ENCODE measurements at places on chromosomes 16 and 17. TPM values are rescaled to one million over a fixed set of nuclear protein-coding genes. Genes with fewer than 3 reads are reported as not detected.

Gene C1QTNF8
- not detected for total RNA-seq

Gene DBNDD1
- total RNA-seq = 2.7 TPM

Gene KRT27
- not detected for total RNA-seq

Gene RAC3
- 1.0 TPM for total RNA-seq

Gene KRT23
- total RNA-seq = 0.24 TPM

Gene TK1
- 1.4 TPM for total RNA-seq

Gene LAT
- total RNA-seq = 11.4 TPM

Gene PPM1E
- 0.19 TPM for total RNA-seq

Gene SOCS3
- total RNA-seq = 85.2 TPM

Gene OTOA
- total RNA-seq = 0.32 TPM

Gene NOG
- total RNA-seq = 1.3 TPM

Gene PRSS8
- 0.23 TPM for total RNA-seq

Gene ADCY7
- 50.2 TPM for total RNA-seq

Gene NHERF2
- total RNA-seq = 115 TPM

Gene ACE
- 9.9 TPM for total RNA-seq

Gene KCNAB3
- total RNA-seq = 2.2 TPM

Gene PHAF1
- total RNA-seq = 12.0 TPM

Gene CLEC19A
- total RNA-seq = not detected

Gene WFIKKN1
- total RNA-seq = 0.14 TPM

Gene HBA2
- total RNA-seq = 750 TPM

Gene SMIM5
- total RNA-seq = 0.38 TPM

Gene CPHXL2
- total RNA-seq = not detected

Gene METTL9
- 62.0 TPM for total RNA-seq

Gene FKBP10
- 91.3 TPM for total RNA-seq

Gene ZNF597
- total RNA-seq = 2.5 TPM

Gene KRT12
- total RNA-seq = not detected

Gene SCNN1G
- not detected for total RNA-seq

Gene CRHR1
- total RNA-seq = not detected

Gene TPSD1
- 4.1 TPM for total RNA-seq

Gene PRR15L
- not detected for total RNA-seq

Gene NLRC3
- total RNA-seq = 1.0 TPM

Gene KRTAP4-3
- total RNA-seq = not detected

Gene SLC25A11
- 43.7 TPM for total RNA-seq

Gene ATAD5
- total RNA-seq = 1.5 TPM

Gene CACNG1
- total RNA-seq = not detected

Gene TP53TG3C
- not detected for total RNA-seq

Gene PEMT
- 26.0 TPM for total RNA-seq

Gene HOXB3
- 16.0 TPM for total RNA-seq

Gene THAP11
- 26.1 TPM for total RNA-seq

Gene PLD6
- total RNA-seq = 2.9 TPM

Gene EEF2K
- 33.6 TPM for total RNA-seq

Gene GLP2R
- 0.05 TPM for total RNA-seq

Gene KRTAP9-2
- total RNA-seq = not detected

Gene PHKB
- total RNA-seq = 57.7 TPM

Gene SLC12A4
- total RNA-seq = 90.1 TPM

Gene CTRB1
- 4.0 TPM for total RNA-seq

Gene THOC6
- 25.7 TPM for total RNA-seq

Gene PIK3R5
- 18.0 TPM for total RNA-seq

Gene TEDC2
- total RNA-seq = not detected
